ENCODE measurements at places on chromosomes 5 and 9.

GRCh38 chr5:17213938-17214337 lies 3.5 kb upstream of the BASP1 start:
- DNase-seq: no peak

GRCh38 chr5:16791904-16792597 lies 144.0 kb downstream of the MYO10 start:
- DNase-seq: peak; percentile 12

GRCh38 chr5:83714810-83715209 lies 5.8 kb downstream of the HAPLN1 start:
- DNase-seq: no peak

GRCh38 chr9:93895535-93895934 lies 59.6 kb downstream of the BARX1 start:
- DNase-seq: no peak

GRCh38 chr5:140564196-140565023 lies at the start of the genes APBB3 and SLC35A4:
Gene APBB3, minus strand, starts transcription at chr5:140564598. Its CDS starts 353 bp downstream, at chr5:140564245.
Gene SLC35A4, plus strand, starts transcription at chr5:140564828. Its CDS starts 2,342 bp downstream, at chr5:140567170.
- DNase-seq: peak; percentile 96

DNA sequence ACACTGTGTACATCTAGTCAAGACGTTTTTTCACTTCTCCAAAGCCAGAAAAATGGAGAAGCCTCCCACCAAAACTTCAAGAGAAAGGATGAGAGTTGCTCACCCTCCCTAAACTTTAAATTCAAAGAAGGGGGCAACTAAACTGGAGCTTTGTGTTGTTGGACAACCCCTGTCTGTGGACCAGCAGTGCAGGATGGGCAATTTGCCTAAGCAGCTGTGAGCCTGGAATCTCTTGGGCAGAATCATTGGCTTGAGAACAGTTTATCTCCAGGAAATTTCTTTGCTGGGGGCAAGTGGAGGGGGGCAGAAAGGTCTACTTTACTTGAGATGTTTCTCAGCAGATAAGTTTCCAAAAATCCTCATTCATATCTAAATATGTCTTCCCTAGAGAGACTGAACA lies 151.8 kb downstream of the MUSK start:
- no peak for DNase-seq

DNA sequence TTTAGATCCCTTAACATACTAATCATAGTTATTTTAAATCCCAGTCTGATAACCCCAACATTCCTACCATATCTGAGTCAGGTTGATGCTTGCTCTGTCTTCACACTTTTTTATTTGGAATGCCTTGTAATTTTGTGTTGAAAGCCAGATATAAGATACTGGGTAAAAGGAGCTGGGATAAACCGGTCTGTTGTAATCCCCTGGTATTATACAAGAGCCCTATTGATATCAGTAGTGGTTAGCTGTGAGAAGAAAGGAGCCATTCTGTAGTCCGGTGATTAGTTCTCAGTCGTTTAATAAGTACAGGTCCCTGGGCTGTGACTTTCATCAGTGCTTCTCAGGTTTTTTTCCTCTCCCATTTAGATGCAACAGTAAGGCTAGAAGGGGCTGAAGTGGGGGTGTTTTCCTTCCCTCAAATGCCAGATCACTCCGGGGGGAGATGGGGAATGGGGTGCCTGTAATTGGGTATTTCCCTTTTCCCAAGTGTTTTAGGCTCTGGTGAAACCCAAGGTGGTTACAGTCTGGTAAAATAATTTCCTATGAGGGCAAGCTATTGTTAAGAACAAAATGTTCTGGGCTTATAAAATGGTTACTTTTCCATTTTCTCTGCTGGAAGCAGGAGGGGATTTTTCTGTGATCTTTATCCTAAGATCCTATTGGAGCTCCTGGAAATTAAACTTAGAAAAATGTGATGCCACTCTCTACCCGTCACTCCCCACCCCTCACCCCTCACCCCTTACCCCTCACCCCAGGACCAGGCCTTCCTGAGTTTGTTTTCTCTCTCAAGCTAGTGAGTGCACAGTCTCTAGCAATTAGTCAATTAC lies 72.7 kb downstream of the KCNN2 start:
- no peak for DNase-seq

- DNase-seq: no peak
Measured at GRCh38 chr9:132193227-132194124, 31.6 kb downstream of the NTNG2 start.

GRCh38 chr9:114178756-114179450 lies 23.6 kb downstream of the COL27A1 start:
- no peak for DNase-seq

DNA sequence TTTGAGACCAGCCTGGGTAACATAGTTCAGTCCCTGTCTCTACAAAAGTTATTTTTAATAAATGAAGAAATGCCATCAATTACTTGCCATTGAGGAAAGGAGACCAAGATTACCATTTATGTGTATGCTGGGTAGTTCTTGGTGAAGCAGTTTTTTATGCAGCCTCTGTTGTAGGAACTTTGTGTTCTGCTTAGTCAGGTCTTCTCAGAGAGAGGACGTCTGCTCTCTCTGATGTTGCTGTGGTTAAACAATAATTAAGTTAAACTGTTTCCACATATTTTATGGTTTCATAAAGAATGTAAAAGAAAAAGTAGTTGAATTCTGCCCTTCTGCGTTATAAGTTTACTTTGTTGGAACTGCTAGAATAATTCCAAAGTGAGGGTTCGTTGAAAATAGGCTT lies 210.5 kb downstream of the KDM4C start:
- no peak for DNase-seq

DNA sequence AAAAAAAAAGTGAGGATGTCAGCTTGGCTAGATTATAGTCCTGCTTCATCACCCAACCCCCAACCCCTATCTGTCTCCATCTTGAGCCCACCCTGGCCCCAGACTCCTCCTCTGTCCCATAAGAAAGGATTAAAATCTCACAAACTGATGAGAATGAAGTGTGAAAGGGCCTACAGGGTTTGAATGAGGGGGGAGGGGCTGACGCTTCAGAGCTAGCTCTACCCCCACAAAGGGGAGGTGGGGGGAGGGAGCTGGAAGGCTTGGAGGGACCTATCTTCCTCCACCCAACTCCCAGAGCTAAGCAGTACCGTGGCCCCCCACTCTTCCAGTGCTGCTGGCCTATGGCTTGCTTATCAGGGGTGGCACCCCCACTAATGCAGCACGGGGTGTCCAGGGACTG lies 43.7 kb upstream of the HAND1 start:
- DNase-seq: no peak

- DNase-seq: no peak
Measured at GRCh38 chr9:133492061-133493021, 13.4 kb upstream of the SLC2A6 start.

DNA sequence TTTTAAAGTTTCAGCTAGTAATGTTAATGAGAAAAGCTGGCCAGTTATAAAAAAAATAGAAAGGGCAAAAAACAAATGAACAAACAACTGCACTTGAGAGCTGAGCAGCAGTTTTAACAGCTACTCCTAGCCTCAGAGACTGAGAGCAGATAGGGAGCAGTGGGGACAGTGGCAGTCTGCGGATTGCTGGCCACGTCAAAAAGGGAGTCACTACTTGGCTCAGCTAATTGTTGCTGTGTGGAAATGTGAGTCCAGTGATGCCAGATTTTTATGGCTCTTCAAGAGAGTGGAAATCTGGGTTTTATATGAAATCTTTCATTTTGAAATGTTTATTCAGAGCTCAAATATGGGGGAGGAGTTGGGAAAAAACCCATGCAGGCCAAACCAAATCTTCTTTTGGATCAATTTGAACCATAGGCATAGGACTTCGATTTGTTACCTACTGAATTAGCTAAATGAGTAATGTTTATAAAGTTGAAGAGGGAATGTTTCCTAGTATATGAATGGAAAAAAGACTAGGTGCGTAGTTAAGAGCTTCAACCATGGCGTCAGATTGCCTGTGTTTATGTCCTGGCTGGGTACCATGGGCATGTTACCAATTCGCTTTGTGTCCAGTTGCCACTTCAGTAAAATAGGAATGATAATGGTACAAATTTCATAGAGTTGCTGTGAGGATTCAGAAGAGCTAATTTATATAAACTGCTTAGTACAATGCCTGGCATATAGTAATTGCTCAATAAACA lies 102.1 kb downstream of the PAM start:
- no peak for DNase-seq

GRCh38 chr5:63408984-63409383 lies 553.3 kb downstream of the HTR1A start:
- no peak for DNase-seq

GRCh38 chr5:157976429-157976828 lies 117.5 kb upstream of the CLINT1 start:
- no peak for DNase-seq

DNA sequence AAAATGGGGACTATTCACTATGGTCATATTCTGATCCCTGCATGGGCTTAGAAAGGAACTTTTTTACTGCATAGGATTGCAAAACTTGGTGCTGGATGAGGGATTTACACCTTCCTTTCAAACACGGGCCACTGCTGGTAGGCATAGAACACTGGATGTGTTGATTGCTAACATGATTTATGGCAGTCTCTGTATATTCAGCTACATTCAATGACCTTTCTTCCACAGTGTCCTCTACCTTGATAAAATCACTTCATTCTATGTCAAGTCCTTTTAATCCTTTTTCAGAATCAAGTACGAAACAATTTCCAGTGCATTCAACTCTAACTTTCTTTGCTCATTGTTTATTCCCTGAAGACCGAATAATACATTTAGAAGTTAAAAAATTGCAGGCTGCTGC lies 91.9 kb upstream of the ATG10 start:
- no peak for DNase-seq

DNA sequence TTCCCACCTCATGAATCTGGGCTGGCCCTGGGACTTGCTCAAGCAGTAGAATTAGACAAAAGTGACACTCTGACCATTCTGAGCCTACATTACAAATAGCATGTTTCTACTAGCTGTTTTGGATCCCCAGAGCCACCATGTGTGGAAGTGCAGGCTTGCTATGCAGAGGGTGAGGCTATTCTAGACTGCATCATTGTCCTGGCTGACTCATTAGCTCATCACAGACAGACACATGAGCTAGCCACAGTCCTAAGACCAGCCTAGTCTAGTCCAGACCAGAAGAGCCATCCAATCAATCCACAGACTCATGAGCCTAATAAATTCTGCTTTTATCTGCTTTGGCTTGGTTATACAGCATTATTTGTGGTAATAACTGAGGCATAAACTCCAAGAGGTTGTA lies 351.9 kb downstream of the PRELID2 start:
- DNase-seq: no peak

DNA sequence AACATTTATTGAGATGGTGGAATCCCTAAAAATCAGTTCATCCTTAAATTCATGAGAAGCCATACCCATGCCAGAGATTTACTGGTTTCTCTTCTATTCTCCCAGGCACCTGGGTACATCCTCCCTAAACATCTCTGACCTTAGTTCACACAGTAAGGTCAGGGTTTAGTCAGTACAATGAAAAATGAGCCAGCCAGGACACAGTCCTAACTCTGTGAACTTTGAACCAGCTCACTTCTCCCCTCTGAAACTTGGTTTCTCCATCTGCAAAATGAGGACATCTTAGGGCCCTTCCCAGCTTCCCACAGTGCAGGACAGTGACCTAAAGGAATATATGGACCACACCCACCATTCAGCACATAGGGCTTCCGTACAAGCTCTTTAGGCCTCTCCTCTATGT lies 1.9 kb downstream of the NOP16 start:
- no peak for DNase-seq

GRCh38 chr5:31733371-31733770 lies 94.4 kb downstream of the PDZD2 start:
- no peak for DNase-seq

GRCh38 chr9:92740969-92741368 lies 23.7 kb downstream of the BICD2 start:
- DNase-seq: no peak

DNA sequence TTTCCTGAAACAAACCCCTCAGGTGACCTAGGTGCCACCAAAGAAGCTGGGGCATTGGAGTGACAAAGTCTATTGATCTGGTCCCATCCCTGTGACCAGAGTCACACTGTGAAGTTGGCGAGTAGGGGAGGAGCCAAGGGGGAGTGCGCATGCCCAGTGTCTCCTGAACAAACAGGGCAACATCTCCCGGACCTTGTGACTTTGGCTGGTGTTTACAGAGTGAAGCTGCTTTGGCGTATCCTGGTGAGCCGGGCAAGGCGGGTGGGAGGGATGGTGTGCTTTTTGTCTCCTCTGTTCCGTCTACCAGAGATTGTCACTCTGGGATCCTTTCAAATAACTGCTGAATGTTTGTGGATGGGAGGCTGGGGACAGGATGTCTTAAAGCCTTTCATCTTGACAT lies 204.5 kb downstream of the HSPA4 start:
- no peak for DNase-seq

GRCh38 chr9:14320271-14321181 lies 6.6 kb upstream of the NFIB start:
- DNase-seq: no peak

Data from Kasumi-1 (cell line).